ENCODE measurements at places on chromosomes 1 and 21. TPM values are rescaled to one million over a fixed set of nuclear protein-coding genes. Genes with fewer than 3 reads are reported as not detected.

DNA sequence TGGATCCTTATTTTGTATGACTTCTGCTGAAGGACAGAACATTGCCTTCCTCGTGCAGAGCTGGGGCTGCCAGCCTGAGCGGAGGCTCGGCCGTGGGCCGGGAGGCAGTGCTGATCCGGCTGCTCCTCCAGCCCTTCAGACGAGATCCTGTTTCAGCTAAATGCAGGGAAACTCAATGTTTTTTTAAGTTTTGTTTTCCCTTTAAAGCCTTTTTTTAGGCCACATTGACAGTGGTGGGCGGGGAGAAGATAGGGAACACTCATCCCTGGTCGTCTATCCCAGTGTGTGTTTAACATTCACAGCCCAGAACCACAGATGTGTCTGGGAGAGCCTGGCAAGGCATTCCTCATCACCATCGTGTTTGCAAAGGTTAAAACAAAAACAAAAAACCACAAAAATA is 27.5 kb upstream of the KDM4A start:
- no peaks in the 10 kb centered on the region for H3K4me1 ChIP-seq
- no peak overlapping the region for H3K4me3 ChIP-seq
- H3K36me3 ChIP-seq: peaks cover 79% of the 10 kb centered on the region

DNA sequence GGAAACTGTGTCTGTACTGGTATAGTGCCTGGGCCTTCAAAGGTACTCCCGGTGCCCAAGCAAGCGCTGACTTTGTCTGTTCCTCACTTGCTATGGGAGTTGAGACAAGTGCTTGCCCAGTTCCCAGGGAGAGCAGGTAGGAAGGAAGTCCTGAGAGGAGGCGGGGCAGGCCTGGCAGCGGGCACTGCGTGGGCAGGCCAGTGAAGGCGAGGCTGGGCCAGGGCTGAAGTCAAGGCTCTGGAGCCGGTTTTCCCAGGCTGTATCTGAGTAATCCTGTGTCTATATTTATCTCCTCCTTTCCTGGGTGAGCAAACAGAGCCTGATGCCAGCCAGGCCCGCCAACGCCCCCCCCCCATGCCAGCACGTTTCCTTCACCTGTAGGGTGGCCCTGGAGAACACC is 15.9 kb upstream of the EDN2 start:
- peak; percentile 78 for DNase-seq
- peak overlapping the region; percentile 86 for H3K27ac ChIP-seq
- H3K36me3 ChIP-seq: no peaks in the 10 kb centered on the region
- no peak overlapping the region for H3K4me3 ChIP-seq
- H3K4me1 ChIP-seq: peaks cover 68% of the 10 kb centered on the region
- peaks cover 10% of the 10 kb centered on the region for H3K27me3 ChIP-seq

GRCh38 chr1:183569801-183570200 is 20.5 kb downstream of the NCF2 start:
- H3K36me3 ChIP-seq: no peaks in the 10 kb centered on the region
- no peaks in the 10 kb centered on the region for H3K27me3 ChIP-seq
- no peak for DNase-seq
- no peak overlapping the region for H3K27ac ChIP-seq
- H3K4me1 ChIP-seq: no peaks in the 10 kb centered on the region

- H3K36me3 ChIP-seq: no peaks in the 10 kb centered on the region
- no peak overlapping the region for H3K4me3 ChIP-seq
- no peak for DNase-seq
- H3K27ac ChIP-seq: no peak overlapping the region
- H3K4me1 ChIP-seq: no peaks in the 10 kb centered on the region
These were observed 21.0 kb downstream of the PCSK9 start for GRCh38 chr1:55060133-55060999.

- H3K27me3 ChIP-seq: peaks cover 42% of the 10 kb centered on the region
- peak overlapping the region; percentile 50 for H3K4me3 ChIP-seq
- DNase-seq: no peak
- peaks cover 13% of the 10 kb centered on the region for H3K4me1 ChIP-seq
These were observed 1.2 kb downstream of the LMOD1 start for GRCh38 chr1:201945157-201945556.

- H3K4me3 ChIP-seq: no peak overlapping the region
- no peaks in the 10 kb centered on the region for H3K36me3 ChIP-seq
- H3K4me1 ChIP-seq: peaks cover 24% of the 10 kb centered on the region
- DNase-seq: no peak
- H3K27me3 ChIP-seq: no peaks in the 10 kb centered on the region
These were observed 10.3 kb upstream of the AGTRAP start for GRCh38 chr1:11725616-11726015.

DNA sequence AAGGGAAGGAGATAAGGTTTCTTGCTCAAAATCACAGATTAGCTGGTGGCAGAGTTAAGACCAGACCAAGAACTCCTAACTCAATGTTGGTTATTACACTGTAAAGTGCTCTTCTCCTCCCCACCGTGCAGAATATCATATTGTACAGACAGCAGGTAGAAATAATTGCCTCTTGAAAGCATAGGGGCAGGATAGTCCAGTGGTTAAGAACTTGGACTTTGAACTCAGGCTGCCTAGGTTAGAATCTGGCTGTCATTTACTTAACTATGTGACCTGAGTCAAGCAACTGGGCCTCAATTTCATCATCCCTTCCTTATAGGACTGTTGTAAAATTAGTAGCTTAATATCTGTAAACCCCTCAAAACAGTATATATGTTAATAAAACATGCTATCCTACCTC is 114.9 kb upstream of the HIVEP3 start:
- no peak overlapping the region for H3K27ac ChIP-seq
- no peaks in the 10 kb centered on the region for H3K27me3 ChIP-seq
- H3K4me3 ChIP-seq: no peak overlapping the region
- no peaks in the 10 kb centered on the region for H3K36me3 ChIP-seq
- peaks cover 15% of the 10 kb centered on the region for H3K4me1 ChIP-seq
- DNase-seq: no peak

Gene LRRC3
- total RNA-seq: 8.0 TPM

All from stomach (tissue), 19 donors.